ENCODE measurements at places on chromosomes 3 and 15.

- DNase-seq: no peak
Measured at GRCh38 chr3:132435911-132436425, 18.7 kb downstream of the DNAJC13 start.

DNA sequence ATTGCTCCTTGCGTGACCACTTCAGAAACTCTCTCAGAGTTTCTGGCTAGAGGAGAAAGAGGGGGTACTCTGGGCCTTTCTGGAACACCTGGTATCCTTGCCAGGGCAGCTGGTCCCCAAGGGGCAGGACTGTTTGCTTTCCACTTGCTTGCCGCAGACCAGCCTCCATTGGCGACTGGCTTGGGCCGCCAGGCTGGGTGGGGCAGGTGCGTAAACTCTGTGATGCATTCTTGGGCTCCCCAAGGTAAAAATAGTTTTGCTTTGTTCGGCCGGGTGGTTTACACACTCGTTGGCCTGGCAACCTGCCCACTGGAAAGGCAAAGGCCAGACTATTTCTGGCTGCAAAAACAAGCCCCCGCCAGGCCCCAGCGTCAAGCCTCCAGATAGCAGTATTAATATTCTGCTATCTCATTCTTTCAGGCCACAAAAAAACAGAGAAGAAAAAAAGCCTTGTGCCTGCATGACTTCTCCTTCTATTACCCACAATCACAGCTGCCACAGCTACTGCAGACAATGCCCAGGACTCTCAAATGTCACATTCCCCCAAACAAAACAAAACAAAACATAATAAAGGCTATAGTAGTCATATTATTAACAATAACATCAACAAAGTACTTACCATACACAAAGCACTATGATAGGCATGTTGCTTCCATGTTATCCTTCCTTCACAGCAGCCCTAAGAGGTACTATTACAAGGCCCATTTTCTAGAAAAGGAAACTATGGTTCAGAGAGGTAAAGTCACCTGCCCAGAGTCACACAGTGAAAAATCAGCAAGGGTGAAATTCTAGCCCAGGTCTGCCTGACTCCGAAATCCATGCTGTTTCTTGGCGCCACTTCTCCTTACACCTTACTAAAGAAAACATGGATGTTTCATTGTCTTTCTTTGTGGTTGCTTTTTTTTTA lies 14.0 kb upstream of the SSUH2 start:
- peak; percentile 45 for DNase-seq

DNA sequence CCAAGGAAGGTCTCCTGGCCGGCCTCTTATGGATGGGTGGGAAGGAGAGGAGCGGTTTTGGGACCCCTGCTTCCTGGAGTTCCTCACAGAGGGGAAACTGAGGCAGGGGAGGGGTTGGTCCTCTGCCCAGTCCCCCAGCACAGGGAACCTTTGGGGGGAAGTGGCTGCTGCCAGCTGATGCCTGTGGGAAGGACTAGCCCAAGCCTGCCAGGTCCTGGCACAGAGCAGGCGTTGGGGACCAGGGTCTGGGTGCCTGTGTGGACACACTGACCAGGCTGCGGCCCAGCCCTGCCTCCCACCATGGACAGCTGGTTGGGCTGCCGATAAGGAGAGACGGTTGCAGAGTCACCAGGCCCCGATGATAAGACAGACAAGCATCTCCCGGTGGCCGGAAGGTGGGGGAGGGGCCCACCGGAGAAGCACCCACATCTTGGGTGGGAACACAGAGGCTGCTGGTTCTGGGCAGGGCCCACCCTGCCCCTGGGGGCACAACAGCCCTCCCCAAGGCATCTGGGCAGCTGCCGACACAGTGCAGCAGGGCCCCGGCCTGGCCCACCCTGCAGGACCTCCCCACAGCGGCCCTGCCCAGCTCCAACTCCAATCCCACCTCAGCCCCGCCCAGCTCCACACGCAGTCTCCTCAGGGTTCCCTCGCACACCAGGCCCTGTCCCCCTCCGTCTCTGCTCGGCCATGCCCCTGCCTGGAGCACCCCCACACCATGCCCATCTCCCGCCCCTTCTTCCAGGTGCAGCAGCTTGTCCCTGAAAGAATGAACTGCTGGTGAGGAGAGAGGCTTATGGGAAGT lies 50.7 kb downstream of the DNAJB8 start:
- no peak for DNase-seq

DNA sequence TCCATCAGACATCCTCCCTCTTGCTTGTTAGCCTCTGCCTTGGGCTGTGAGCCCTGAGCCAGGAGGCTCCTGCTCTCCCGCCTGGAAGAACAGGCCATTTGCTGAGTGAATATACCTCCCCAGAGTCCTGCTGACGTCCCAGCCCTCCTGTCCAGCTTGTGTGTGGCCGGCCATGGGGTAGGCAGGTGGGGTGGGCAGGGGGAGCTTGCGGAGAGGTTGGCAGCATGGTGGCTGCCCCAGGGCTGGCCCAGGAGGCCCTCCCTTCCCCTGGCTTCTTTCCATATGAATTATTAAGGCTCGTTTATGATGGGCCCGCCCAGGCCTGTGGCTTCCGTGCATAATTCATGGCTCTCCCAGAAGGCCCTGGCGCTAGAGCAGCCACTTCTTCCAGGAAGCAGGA lies 18.7 kb downstream of the CACNA2D2 start:
- DNase-seq: no peak

DNA sequence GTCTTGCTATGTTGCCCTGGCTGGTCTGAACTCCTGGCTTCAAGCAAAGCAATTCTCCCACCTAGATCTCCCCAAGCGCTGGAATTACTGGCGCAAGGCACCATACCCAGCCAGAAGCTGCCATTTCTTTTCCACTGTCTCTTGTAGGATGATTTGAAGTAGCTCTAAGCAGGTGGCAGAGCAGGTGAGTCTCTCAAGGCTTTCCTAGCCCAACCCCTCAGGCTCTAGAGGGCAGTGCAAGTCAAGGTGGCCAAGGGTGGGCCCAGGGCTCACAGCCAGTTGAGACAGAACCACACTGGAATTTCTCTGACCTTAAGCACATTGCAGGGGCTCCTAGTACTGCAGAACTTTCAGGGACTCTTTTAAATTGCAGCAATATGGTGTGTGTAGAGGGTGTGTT lies 15.6 kb upstream of the DAG1 start:
- DNase-seq: no peak

GRCh38 chr15:50145451-50145872 lies 26.4 kb upstream of the ATP8B4 start:
- peak; percentile 16 for DNase-seq

- no peak for DNase-seq
Measured at GRCh38 chr3:42685363-42685881, at the start of gene KLHL40. Gene KLHL40, plus strand, starts transcription at chr3:42685537. Its CDS starts 82 bp downstream, at chr3:42685619.

DNA sequence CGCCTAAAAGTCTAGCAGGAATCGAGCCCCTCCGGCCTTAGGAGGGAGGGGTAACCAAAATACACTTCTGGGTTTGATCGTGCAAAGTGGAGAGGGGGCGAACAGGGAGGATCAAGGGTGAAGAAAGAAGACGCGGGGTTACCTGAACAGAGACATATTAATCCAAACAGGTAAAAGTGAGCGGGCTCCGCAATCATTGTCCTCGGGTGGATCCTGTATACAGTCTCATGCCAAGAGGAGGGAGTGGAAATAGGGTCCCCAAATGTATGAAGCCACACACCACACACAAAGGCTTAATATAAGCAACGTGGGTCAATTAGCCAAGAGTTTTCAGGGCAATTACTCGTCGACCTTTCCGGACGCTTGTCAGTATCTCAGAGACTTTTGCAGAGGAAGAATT lies 749.5 kb downstream of the ROBO1 start:
- DNase-seq: no peak

DNA sequence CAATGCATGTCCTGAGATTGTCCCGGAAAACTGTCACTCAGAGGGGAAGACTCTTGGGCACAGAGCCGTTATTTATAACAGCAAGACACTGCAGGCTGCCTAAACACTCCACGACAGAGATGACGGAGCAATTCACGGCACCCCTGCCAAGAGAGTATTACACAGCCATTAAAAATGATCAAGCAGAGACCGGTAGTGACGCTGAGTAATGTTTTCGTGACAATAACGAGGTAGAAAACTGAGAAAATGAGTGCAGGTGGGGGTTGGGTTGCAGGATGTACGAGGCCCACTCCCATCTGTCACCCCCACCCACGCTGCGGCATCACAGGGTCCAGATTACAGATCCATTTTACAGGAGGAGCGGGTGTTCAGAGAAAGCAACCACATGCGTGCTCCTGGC lies 58.9 kb upstream of the LINGO1 start:
- no peak for DNase-seq

GRCh38 chr3:172312001-172312400 lies 136.3 kb downstream of the GHSR start:
- DNase-seq: no peak

DNA sequence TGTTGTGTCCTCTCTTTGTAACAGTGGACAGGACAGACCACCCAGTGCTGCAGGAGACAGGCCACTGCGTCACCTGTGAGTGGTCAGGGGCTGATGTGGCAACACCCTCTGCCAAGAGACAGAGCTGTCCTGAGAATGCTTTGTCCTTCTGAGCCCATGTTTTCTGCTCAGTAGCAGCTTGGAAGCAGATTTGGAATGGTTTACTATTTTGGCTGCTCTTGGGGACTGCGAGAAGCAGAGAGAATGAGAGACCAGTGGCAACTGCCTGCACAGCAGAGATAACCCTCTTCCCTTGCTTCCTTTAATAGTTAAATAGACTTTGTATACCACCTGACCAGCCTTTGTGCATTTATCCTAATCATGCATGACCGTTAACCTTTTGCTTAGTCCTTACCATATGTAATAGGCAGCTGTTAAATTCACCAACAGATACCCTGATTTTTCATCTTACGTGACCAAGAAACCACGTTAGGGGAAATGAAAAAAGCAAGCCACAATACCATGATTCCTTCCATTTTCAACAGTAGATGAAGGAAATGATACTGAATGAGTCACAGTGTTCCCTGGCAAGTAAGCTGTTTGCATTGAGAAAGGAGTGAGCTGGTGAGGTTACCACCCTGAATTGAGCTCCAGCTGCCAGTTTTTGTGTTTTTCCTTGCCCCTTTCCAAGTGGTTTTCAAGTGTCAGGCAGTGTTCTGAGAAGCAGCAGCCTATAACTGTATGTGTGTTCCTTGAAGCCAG lies 35.5 kb downstream of the B3GALNT1 start:
- peak; percentile 94 for DNase-seq

DNA sequence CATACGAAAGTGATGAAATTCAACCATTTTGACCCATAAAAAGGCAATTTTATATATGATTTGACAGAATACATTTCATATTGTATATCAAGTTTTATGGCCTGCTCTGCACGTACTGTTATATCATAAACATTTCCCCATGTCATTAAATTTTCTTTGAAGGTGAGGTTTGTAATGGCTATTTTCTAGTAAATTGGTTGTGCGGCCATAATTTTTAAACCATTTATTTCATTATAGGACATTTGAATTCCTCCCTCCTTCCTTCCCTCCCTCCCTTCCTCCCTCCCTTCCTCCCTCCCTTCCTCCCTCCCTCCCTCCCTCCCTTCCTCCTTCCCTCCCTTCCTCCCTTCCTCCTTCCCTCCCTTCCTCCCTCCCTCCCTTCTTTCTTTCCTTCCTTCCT lies 87.4 kb upstream of the AGBL1 start:
- DNase-seq: no peak

DNA sequence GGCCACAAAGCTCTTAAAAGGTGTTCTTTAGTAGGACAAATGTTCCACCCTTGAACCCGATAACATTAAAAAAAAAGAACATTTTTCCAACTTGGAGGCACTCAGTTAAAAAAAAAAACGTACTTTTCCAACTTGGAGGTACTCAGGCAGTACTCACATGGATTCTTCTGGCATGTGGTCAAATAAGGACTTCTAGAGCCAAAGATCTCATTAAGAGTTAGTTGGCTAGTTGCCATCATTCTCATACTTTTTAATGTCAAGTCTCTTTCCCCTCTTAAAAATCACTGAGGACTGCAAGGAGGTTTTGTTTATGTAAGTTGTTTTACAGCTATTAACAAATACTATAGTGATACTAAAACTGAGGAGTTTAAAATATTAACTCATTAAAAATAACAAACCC lies 101.0 kb downstream of the CADPS start:
- no peak for DNase-seq

DNA sequence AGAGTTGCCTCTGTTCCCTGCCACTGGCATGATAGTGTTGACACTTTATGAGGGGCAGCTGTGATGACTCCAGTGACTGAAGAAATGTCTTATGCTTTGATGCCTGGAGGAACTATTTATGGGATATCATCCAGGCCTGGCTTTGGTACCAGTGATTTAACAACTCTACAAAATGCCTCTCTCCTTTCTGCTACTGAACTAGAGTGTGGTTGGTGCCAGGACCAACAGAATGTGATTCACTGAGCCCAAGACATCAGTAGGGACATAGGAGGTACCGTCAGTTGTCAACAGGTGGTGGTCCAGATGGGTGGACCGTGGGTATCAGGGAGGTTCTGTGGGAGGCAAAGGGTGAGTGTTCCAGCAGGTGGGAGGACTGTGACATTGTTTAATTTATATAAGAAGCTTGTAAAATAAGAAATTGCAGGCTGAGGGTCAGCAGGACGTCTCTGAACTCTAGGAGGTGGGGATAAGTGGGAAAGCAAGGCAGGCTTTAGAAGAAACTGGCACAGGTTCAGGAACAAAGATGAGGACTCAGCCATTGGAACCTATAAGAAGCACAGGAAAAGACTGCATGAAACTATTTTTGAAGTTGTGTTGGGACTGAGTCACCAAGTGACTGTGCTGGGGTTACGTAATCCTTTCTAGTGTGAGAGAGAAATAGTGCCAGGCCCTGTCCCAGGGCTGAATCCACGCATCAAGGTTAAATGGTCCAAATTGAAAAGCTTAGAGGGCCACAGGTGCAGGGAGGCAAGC lies 28.5 kb upstream of the SLC7A14 start:
- no peak for DNase-seq

DNA sequence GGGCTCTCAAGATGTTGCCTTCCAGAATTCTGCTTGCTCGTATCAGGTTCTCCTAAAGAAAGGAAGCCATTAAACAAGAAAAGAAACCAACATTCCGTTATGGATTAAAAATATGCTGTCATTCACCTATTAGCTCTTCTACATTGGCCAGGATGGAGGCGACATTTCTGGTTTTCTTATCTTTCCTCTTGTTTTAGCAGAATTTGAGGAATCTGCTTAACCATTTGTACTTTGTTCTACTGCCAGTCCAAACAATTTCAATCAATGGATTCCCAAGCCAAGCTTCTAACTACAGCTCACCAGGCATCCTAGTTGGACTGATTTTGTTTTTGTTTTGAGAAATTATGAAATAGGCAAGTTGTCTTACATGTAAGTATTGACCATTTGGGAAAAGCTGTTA lies 164.6 kb upstream of the TSC22D2 start:
- DNase-seq: no peak

DNA sequence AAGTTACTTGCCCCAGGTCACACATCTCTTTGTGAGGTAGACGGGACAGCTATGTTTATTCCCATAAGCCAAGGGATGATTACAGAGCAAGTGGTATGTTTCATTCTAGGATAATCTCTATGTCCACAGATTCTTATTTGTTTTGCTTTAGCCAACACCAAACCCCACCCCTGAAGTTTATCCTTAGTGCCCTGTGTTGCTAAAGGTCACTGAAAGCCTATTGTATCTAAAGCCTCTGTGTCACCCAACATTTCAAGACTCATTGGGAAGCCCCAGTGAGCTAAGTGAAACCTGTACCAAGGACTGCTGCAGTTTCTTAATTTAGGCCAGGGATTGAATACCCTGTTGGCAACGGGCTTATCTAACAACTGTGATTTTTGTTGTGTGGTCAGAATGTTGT lies 135.6 kb downstream of the ADAMTS9 start:
- DNase-seq: no peak

- no peak for DNase-seq
Measured at GRCh38 chr3:196590279-196590678, 21.8 kb downstream of the FBXO45 start.

All from GM12878 (cell line).